Ureter (tissue), 1 donor: ENCODE measurements at places on chromosomes 16 and 17. TPM values are rescaled to one million over a fixed set of nuclear protein-coding genes. Genes with fewer than 3 reads are reported as not detected.

Gene CCDC78
- total RNA-seq, result 5.3 TPM

DNA sequence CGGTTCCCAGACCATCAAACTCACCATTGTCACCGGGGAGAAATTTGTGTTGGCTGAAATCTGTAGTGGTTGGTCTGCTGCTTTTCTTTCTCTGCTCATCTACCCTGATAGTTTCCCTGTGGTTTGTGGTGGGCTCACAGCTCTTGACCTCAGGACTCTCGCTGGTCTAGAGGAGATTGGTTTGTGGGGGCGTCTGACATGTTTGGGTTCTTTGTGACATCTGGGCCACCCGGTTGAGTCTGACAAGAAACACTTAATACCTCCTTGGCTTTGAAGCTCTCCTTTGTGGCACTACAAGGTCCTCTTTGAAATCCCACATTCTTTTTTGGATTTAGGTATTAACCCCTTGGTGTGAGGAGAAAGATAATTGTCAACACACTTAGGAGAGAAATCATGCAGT lies 662.0 kb downstream of the WWOX start:
- no peak for DNase-seq

DNA sequence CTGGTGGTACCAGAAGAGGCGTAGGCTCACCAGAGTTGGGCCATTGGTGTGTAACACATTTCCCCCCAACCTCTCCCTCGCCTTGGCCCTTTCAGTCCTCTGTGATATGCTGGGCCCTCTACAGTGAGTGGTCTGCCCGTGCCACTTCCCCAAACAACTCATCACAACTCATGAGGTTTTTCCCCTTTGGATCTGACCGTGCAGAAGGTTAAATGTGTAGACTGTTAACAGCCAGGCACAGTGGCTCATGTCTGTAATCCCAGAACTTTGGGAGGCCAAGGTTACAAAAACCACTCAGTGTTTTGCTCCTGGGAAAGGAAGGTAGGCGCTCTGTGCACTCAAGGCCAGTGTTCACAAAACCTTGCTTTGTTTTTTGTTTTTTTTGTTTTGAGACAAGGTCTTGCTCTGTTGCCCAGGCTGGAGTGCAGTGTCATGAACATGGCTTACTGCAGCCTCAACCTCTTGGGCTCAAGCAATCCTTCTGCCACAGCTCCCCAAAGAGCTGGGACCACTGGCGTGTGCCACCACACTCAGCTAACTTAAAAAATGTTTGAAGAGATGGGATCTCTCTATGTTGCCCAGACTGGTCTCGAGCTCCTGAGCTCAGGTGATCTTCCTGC lies 11.3 kb upstream of the CYB5B start:
- DNase-seq, result no peak

Gene VASN
- 13.4 TPM for total RNA-seq
